NCI-H1417 (cell line): ENCODE measurements at places on chromosomes 11 and 22.

DNA sequence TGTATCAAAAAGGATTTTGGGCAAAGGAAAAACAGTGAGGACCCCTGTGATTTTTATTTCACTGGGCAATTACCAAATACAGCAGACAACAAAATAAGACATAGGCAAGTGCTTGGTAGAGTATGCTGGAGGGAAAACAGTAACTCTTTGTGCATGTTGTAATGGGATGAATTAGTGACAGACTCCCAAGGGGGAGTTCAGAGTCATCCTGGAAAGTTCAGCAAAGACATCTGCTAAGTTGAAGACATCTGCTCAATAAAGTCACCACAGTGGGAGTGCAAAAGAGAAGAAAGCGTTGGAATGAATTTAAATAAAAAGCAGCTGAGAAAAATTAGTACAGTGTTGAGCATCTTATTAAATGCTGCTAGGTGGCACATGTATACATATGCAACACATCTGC lies 378.8 kb upstream of the ISX start:
- no peak for DNase-seq

DNA sequence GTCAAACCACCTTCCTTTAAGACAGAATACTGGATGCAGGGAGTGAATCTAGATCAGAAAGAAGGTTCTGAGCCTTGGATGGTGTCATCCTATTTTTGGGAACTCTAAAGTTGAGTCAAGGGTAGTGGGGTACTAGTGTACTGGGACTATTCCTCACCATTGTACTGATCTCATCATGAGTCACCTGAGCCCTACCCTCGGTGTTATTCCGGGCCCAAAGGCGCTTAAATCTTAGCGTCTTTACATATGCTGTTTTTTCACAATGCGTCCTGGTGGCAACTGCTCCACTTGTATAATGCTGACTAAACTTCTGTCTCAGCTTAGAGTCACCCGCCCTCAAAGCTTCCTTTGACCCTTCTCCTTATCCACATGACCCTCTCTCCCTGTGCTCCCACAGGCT lies 25.3 kb upstream of the PATE1 start:
- no peak for DNase-seq

- no peak for DNase-seq
Observed at GRCh38 chr22:41947424-41948080, 600 bp upstream of the CENPM start.

DNA sequence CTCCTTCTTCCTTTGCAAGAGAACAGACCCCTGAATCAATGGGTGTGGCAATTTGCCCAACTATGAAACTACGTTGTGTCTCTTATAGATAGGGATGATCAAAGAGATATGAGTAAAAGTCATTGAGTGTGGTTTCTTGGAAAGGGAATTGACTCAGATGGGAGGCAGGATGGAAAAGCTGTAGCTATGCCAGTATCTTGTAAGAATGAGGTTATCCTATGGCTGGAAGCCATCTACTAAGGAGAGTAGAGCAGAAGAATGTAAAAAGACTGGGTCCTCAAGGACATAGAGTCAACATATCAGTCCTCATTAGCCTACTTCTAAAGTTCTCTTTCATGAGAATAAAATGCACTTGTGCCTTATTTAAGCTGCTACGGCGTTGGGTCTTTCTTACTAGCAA lies 78.9 kb upstream of the POU2AF2 start:
- no peak for DNase-seq
